ENCODE measurements at places on chromosomes 7 and 10.

- DNase-seq: no peak
Observed at GRCh38 chr10:6794441-6794840, 214.4 kb upstream of the PRKCQ start.

- DNase-seq: no peak
Observed at GRCh38 chr7:111730476-111731300, 168.4 kb upstream of the IMMP2L start.

DNA sequence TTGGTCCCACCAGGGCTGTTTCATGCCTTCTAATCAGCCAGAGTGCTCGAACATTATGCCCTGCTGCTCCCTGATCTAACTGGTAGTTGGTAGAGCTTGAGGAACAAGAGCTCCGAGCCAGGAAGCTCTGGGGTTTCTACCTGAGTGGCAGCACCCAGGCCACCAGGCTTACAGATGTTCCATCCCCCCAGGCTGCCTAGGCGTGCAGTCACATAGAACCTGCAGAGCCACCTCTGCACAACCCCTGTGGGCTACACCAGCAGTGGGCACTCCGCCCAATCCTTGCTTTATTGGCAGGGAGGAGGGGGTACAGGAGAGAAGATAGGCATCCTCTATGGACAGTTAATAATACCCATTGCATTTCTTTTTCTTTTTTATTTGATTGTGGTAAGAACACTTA is 21.8 kb downstream of the MAP3K8 start:
- no peak for DNase-seq

GRCh38 chr7:126750207-126750911 is 502.4 kb downstream of the GRM8 start:
- DNase-seq: no peak

- DNase-seq: no peak
Observed at GRCh38 chr10:93775356-93775755, 17.6 kb downstream of the LGI1 start.

DNA sequence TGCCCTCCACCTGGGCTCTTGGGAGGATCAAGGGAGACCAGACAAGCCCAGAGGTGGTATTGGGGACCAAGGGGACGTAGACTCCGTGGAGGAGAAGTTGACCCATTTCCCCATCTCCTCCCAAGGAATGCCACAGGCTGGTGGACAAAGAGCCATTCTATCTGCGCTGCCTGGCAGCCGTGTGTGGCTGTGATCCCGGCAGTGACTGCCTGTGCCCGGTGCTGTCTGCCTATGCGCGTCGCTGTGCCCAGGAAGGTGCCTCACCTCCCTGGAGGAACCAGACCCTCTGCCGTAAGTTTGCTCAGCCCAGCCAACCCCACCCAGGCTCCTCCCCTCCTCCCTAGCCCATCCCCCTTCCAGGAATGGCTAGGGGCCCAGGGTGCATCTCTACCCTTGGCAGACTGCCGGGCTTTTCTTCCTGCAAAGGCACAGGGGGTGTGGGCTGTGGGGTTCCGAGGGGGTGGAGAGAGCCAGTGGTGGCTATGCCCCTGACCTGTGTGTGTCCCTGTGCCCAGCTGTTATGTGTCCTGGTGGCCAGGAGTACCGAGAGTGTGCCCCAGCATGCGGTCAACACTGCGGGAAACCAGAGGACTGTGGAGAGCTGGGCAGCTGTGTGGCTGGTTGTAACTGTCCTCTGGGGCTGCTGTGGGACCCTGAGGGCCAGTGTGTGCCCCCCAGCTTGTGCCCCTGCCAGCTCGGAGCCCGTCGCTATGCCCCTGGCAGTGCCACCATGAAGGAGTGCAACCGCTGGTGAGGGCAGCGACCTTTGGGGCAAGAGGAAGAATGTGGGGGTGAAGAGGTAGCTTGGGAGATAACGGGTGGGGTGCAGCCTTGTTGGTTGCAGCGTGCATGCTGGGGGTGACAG is 10.2 kb upstream of the ZNF467 start:
- DNase-seq: peak; percentile 87

- DNase-seq: peak; percentile 76
Observed at GRCh38 chr10:70355051-70356021, 27.1 kb downstream of the LRRC20 start.

DNA sequence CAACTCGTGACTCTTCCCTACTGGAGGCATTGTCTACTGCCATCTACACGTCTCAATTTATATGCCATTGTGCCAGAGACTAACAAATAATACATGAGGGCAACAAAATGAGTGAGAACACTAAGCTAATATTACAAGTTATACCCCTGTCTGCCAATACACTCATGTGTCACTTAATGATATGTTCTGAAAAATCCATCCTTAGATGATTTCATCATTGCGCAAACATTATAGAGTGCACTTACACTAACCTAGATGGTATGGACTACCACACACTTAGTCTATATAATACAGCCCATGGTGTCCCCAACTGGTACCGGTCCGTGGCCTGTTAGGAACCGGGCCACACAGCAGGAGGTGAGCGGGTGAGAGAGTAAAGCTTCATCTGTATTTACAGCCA is 64.3 kb upstream of the CTNNA3 start:
- DNase-seq: no peak

- no peak for DNase-seq
Observed at GRCh38 chr7:42064534-42064933, 172.5 kb downstream of the GLI3 start.

DNA sequence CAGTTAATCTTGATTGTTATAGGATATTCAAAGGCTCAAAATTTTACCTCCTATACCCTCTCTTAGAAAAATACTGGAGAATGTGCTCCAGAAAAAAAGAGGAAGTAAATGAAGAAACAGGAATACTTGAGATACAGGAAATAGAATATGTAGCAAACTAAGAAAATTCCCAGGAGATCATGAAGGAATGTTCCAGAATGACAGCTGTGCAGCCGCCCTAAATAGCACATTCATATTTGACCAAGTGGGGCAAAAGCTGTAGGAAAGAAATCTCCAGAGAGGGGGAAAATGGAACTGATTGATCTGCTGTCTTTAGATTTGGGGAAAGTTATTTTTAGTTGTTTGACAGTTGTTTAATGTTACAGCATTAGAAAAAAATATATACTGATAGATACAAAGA is 46.2 kb upstream of the ZEB1 start:
- DNase-seq: no peak

DNA sequence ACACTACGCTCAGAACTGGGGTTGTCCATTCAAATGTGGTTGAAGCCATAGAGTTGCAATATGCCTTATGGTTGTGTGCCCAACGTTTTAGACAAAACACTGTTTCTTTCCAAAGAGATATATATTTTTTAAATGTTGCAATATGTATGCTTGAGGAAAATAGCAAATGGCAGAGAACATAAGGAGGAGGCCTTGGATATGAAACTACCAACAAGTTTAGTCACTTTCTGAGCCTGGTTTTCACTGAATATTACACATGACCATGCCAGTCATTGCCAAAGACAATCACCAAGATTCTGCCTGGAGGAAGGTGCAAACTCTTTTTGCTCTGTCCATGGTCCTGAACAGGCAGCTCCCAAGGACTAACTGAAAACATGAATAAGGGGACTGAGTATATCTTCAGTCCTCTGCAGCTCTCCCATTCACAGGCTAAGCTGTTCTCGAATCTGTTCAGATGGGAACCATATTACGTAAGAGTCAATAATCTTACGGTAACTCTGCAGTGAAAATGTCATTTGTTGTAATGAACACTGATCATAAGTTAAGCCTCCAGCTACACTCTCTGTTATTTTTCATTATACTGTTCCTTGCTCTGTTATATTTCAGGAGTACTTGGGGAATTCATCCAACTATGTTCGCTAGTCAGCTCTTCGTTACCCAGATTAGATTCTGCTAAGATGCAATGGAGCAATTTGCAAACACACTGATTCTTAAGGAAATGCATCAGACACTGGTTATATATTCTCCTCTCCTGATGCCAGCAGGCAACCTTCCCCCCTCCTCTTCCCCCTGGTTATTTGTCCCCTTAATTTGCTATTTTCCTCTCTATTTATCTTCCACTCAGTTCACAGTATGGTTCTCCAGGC is 90.7 kb upstream of the C1QL3 start:
- DNase-seq: no peak

DNA sequence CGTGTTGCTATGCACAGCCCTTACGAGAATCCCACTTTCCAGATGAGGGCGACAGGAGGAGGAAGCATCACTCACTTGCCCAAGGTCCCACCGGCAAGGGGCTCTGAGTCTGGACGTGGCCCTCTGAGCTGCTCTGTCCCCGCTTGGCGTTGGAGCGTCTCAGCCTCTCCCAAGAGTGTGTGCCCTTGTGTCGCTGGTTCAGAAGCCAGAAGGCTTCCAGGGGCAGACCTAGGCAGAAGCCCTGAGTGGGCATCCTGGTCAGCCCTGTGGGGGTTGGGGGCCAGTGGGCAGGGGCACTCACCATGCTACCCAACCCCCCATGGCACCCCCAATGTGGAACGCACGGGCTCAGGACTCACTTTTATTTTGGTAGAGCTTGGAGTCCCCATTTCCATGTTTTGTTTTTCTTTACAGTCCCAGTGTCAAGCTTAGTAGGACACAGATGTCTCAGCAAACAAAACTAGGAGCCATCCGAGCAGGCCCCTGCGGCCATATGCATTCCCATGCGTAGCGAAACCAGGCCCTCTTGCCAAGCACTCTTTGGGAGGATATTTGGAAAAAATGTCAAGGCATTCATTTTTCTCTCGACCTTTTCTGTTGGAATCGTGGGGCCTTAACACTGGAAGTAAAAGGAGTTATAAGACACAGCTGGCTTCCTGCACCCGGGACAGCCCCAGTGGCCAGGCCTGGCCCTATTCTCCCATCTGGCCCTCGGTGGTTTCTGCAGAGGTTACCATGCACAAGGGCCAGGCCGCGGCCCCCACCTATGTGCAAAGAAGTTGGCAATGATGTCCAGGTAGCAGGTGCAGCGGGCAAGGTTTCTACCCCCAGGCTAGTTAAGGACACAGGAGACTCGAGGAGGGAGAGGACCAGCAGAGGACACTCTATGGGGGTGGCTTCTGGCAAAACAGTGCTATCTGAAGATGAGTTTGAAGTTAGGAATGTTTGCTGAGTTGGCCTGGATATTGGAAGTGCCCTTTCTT is 97.0 kb downstream of the LHPP start:
- no peak for DNase-seq

DNA sequence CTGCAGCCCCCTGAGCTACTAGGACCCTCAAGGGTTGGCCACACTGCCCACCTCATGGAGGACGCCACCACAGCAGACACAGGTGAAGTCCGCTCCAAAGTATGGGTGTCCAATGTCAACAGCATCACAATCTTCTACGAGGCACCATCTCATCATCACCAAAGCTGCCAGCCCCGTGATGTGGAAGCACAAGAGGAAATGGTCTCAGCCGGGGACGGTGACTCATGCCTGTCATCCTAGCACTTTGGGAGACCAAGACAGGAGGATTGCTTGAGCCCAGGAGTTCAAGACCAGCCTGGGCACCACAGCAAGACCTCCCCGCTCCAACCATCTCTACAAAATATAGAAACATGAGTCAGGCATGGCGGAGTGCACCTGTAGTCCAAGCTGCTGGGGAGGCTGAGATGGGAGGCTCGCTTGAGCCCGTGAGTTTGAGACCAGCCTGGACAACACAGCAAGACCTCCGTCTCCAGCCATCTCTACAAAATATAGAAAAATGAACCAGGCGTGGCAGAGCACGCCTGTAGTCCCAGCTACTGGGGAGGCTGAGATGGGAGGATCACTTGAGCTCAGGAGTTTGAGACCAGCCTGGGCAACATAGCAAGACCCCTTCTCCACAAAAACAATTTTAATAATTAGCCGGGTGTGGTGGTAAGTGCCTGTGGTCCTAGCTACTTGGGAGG is 48.8 kb upstream of the MYL10 start:
- no peak for DNase-seq

GRCh38 chr7:45176886-45177731 is 19.5 kb downstream of the RAMP3 start:
- no peak for DNase-seq

DNA sequence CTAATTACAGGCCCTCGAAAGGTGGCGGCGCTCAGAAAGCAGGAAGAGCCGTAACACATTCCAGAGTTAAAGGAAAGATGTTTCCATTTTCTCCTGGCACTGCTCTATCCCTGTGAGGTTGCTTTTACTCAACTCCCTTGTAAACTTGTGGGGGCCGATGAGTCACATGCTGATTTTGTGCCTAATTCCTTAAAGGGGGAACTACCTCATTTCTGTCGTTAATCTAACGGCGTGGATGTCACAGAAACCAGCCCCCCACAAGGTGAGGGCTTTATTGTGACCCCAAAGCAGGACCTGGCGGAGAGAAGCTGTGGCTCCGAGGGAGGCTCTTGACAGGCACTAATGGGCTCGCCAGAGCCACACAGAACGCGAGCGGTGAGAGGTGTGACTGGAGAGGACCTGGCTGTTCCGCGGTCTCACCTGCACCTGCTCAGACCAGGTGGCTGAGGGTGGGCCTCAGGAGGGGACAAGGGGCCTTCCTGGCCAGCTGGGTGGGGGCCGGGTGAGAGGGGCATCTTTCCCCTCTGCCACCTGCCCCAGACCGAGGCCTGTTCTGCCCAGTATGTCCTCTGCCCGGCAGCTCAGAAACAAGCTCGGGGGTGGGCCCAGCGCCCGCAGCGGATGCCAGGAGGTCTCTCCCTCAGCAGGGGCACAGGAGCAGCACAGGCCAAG is 50.9 kb downstream of the CALML3 start:
- DNase-seq: no peak

DNA sequence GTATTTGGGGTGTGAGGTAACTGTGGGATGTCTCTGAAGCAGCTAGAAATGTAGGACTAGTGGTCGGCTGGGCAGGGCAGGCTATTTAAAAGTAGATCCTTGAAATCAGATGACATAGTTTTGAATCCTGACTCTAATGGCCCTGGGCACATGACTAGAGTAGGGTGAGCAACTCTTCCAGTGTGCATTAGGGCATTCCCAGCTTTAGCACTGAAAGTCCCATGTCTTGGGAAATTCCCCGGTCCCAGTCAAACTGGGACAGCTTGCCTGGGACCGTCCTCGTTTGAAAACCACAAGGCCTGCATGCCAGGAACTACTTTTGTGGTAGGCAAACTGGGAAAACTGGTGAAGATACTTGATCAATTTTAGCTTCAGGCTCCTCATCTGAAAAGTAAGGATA is 255.3 kb downstream of the PTEN start:
- no peak for DNase-seq

DNA sequence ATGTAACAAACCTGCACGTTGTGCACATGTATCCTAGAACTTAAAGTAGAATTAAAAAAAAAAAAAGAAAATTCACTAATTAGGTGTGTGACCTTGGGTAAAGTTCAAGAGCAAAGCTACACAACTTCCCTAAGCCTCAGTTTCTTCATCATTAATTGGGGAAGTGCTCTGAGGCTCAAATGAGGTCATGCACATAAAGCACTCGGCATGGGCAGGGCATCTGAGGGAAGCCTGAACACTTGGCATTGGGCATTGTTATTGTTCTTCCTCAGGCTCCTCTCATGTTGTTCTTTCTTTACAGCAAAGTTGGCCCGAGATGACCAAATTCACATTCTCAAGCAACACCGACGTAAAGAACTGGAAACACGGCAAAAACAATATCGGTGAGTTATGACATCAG is 21.5 kb downstream of the ALOX5 start:
- no peak for DNase-seq

GRCh38 chr7:35571611-35572240 is 123.2 kb downstream of the HERPUD2 start:
- DNase-seq: peak; percentile 56

All from pons (tissue), 1 donor.